Central memory CD4-positive, alpha-beta T cell (primary cell): ENCODE measurements at places on chromosomes 2 and 18.
A peak's percentile ranks its signal among the peaks of the same experiment; 100 is the strongest.

DNA sequence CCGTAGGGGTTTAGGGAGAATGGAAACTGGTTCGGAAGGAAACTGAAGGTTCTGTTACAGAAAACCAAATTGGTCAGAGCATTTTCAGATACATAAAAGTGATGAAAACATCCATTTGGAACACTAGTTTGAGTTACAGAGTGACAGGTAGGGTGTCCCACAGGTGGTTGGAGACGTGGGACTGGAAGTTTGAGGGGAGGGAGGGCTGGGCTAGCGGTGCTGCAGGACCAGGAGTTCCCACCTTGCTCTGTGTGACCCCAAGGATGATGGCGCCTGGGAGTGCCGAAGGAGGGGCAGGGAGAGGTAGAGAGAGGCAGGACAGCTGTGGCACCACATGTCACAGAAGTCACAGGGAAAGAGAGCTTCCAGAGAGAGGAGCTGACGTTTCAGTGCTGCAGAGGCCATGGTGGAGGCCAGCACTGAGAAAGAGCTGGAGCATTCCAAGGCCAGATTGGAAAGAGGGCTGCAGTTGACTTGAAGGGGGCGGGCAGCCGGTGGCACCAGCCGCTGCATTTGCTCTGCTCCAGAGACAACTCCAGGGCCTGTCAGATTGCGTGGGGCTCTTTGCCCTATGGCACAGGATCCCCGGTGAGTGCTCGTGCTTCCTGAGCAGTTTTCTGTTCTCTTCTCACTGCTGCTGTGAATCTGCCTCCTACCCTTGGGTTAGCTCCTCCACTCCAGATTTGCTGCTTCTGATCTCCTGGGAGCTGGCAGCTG lies 56.2 kb upstream of the FOSL2 start:
- no peak for DNase-seq

GRCh38 chr2:177275040-177275742 lies 10.7 kb upstream of the NFE2L2 start:
- DNase-seq: no peak

DNA sequence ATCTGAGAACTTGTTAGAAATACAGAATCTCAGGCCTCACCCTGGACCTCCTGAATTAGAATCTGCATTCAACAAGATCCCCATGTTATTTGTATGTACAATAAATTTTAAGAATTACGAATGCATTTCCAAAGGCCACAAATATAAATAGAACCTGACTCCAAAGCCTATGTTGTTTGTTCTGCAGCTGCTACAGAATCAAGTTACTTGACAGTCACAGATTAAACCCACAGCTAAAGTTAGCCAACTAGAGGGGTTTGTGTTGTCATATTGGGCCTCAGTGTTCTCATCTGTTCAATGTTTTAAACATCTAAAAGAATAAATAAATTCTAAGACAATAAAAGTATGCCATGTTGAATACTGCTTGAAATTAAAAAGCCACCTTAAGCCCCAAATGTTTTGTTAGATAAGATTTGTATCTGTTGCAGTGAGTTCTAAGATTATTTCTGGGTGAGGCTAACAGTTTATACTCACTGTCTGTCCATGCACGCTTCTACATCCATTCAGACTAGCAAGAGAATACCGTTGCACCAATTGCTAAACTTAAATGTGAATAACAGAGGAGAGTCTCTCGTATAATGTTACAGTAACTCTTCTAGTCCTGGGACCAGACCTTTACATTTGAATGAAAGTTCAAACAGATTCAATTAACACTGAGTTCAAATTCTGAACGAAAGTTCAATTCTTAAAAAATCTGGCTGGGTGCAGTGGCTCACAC lies 200.4 kb downstream of the MEMO1 start:
- DNase-seq: no peak

DNA sequence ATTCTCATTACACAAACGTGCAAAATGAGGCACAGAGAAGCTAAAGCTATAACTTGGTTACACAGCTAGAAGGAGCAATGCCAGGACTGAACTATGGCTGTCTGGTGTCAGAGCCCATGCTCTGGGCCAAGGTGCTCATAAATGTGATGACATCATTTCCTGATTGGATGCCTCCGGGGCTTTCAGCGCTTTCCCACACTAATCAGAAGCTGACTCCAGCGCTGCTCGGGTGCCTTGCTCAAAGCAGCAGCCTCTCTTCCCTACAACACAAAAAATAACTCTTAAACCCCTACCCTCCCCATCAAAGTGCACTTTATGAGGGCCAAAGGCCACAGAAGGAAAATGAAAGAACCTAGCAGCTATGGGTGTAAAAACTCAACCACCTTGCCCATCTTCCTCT lies 90.7 kb downstream of the STK39 start:
- DNase-seq: no peak

- DNase-seq: peak; percentile 78
Measured at GRCh38 chr2:110211938-110212858, at the start of gene MTLN. TSS of gene MTLN (minus strand) at chr2:110212547. CDS start at chr2:110212525, 22 bp downstream.

- no peak for DNase-seq
Measured at GRCh38 chr2:179250848-179251504, 13.7 kb downstream of the SESTD1 start.

- DNase-seq: no peak
Measured at GRCh38 chr2:27800856-27801255, 29.3 kb downstream of the MRPL33 start.

GRCh38 chr18:13394801-13395200 lies 176.2 kb downstream of the LDLRAD4 start:
- no peak for DNase-seq

- DNase-seq: no peak
Measured at GRCh38 chr18:8967573-8967972, 134.9 kb upstream of the NDUFV2 start.

DNA sequence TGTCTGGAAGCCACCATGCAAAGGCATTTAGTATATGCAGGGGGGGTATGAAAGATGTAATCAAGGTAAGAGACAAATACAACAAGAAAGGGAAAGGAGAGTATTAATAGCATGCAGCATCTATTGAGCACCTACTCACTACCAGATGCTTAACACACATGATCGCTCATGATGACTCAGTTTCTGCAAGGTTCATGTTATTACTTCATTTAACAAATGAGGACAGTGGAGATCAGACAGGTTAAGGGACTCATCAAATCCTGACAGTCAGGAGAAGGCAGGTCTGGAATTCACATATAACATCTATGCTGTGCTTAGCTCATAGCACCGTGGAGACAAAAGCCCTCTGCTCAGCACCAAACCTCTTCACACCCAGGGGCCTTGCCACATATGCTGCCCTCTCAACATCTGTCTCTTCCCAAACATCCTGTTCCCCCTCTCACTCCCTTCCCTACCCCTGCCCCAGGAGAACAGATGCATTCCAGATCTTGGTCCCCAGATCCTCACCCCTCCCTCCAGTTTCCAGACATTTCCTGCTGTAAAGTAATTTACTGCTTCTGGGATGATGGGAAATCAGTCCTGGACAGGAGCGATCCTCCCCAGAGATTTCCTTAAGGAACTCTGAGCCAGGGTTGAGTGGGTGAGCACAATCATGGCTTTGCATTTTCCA lies 155.3 kb downstream of the ANTXR1 start:
- DNase-seq: no peak

DNA sequence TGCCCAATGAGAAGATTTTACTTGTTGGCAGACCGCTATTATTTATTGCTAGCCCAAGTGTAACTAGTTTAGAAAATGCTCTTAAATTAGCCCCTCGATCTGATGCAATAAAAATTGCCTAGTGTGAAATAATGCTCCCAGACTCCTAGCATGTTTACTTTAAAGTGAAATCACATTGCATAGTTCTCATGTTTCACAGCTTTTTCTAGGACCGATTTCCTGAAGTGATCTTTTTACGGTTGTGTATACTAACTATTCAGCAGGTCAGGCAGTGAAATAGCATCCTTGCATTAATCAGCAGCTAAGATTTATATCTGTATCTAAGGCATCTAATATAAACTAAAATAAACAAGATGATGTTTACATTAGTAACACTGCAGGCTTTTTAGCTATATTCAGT lies 52.4 kb downstream of the PMS1 start:
- no peak for DNase-seq

- DNase-seq: no peak
Measured at GRCh38 chr18:56696966-56697365, 45.8 kb downstream of the WDR7 start.
